A172 (cell line): ENCODE measurements at places on chromosomes 7 and 10.
A peak's percentile ranks its signal among the peaks of the same experiment; 100 is the strongest.

DNA sequence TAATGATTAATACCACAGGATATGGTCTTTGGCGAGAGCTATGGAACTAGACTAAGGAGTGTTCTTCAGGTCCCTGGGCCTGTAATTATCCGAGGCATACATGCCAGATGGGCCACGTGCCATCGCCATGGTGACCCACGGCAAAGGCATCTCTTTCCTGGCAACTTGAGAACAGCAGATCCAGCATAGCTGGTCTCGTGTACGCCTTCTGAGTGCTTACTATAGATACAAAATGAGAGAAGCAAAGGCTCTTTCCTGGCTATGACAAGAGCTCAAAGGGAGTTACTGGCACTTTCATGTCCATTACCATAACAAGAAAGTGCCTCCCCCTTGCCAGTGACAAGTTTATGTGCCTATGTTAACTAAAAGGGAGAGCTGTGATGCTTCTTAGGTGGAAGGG lies 26.0 kb upstream of the GLI3 start:
- no peak for DNase-seq

- no peak for DNase-seq
Observed at GRCh38 chr7:41033500-41033899, 669.4 kb downstream of the INHBA start.

- DNase-seq: no peak
Observed at GRCh38 chr10:72238392-72239175, 22.5 kb upstream of the ASCC1 start.

GRCh38 chr7:25189197-25189596 lies 39.1 kb downstream of the NPVF start:
- no peak for DNase-seq

DNA sequence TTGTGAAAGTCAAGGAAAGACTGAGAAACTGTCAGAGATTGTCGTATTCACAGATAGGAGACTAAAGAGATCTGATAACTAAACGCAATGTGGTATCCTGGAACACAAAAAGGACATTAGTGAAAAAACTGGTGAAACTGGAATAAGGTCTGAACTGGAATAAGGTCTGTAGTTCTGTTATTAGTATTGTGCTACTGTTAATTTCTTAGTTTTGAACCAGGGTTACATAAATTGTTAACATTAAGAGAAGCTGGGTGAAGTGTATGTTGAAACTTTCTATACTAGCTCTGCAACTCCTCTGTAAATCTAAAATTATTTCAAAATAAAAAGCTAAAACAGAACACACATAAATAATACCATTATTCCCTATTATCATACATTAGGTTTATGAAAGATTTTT lies 3.4 kb upstream of the NT5C2 start:
- no peak for DNase-seq

- no peak for DNase-seq
Observed at GRCh38 chr7:91603707-91604106, 276.8 kb downstream of the MTERF1 start.

DNA sequence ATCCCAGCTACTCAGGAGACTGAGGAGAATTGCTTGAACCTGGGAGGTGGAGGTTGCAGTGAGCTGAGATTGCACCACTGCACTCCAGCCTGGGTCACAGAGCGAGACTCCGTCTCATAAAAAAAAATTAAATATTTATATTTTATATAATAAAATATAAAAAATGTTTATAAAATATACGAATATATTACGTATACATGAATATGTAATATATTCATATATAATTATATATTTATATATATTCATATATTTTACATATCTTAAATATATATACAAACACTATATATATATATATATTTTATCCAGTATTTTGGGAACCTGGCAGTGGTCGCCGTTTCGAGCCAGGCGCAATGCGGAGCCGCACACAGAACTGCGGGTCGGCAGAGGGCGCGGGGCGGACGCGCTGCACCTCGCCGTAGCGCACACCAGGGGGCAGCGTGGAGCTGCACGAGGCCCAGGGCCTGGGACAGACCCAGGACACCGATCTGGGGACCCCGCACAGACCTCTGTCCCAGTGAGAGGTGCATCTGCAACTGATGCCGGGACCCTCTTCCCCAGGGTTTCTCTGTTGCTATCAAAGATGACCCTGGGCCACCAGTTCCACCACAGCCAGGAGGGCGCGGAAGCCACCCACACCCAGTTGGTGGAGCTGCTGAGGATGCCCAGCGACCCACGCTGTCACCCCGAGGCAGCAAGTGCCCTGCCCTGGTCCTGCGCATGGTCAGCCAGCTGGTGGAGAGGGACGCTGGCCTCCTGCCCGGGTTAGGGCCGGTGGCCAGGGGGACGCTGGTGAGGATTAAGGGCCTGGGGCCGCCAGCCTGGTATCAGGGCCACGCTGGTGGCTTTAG lies 22.7 kb downstream of the AP5Z1 start:
- DNase-seq: no peak

DNA sequence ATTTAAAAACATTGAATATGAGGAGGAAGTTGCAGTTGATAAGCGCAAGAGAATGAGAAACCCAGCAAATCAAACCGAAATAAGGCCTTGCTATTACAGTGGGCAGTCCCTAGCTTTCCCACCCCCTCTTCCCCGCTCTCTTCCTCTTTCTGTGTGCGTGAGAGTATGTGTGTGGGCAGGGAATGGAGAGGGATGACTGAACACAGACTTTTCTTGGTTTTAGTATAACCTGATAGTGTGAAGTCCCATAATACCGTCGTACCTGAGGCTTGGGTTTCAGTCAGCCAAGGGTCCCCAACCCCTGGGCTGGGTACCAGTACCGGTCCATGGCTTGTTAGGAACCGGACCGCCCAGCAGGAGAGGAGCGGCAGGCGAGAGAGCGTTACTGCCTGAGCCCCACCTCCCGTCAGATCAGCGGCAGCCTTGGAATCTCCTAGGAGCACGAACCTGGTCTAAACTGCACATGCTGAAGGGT lies 255.3 kb downstream of the CELF2 start:
- no peak for DNase-seq

DNA sequence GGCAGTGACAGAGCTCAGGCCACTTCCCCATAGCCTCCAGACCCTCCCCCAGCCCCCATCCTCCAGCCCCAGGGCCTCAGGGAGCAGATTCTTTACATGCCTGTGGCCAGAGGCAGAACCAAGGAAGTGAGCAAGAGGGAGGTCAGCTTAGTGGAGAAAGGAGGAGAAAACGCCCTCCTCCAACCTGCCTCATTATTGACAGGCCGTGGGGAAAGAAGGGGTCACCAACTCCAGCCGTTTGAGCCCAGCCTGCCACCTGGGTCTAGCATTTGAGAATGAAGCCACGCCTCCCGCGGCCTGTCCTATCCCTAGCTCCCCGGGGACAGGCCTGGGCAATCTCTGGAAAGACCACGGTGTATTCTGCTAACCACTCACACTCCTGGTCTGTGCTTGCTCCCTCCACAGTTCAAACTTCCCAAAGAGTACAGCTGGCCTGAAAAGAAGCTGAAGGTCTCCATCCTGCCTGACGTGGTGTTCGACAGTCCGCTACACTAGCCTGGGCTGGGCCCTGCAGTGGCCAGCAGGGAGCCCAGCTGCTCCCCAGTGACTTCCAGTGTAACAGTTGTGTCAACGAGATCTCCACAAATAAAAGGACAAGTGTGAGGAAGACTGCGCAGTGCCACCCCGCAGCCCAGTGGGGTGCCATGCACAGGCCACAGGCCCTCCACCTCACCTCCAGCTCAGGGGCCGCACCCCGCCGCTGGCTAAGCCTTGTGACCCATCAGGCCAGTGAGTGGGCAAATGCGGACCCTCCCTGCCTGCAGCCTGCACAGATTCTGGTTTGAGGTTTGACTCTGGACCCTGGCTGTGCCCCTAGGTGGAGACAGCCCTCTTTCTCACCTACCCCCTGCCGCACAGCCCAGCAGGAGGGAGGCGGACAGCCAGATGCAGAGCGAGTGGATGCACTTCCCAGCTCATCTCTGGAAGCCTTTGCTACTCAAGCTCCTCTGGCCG lies 14.3 kb upstream of the TRIM8 start:
- DNase-seq: peak; percentile 99

GRCh38 chr10:101493782-101494281 lies 94.2 kb downstream of the POLL start:
- DNase-seq: no peak

DNA sequence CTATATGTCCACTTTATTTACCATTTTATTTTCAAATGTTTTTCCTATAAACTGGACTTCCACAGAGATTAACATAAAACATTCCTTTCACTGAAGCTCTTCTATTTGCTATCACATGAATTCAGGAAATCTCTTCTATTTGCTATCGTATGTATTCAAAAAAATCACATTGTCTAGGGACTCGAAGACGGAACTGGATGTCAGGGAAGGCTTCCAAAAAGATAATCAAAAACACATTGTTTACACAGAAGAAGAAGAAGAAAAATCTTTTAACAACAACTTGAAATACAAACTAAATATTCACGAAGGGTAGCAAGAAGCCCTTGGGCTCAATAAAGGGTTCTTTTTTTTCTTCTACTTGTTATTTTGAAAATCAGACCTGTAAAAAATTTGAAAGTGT lies 426.1 kb upstream of the LRRN3 start:
- DNase-seq: no peak

DNA sequence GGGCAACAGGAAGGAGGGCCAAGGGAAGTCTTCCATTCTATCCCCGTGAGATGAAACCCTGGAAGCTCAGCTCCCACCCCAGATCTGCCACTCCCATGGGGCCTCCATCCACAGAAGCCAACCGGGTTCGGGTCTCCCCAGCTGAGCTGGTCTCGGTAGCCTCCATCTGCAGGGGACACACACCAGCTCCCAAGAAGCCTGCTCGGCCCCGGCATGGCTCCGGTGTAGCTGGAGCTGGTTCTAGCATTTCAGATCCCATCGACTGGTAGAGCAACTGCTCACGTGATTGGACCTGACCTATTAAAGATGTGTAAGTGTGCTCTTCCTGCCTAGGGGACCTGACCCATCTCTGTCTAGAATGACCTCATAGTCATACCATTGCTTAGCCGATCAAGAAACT lies 138.0 kb downstream of the PRKAG2 start:
- no peak for DNase-seq

DNA sequence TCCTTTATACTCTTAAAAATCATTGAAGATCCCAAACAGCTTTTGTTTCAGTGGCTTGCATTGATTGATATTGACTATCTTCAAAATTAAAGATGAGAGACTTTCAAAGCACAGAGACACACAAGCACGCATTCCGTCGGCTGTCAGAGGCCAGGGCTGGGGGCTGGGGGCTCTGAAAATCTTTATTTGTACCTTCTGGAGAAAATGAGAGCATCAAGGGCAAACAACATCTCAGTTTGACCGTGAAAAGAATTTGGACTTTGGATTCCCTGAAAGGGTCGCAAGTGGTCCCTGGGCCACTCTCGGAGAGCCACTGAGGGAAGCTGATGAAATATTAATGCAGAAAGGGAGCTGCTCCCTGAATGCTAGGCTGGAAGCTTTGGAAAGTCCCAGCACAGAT lies 96.4 kb downstream of the CHST15 start:
- DNase-seq: no peak

DNA sequence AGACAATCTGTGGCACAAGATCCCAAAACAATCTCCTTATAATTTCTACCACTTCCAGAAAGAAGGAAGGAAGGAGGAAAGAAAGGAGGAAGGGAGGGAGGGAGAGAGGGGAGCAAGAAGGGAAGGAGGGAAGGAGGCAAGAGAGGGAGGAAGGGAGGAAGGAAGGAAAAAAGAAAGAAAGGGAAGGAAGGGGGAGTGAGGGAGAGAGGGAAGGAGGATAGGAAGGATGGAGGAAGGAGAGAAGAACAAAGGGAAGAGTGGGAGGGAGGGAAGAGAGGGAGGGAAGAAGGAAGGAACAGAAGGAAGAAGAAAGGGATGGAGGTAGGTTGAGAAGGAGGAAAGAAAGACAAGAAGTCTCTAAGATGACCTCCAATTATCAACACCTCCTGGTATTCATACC lies 185.5 kb upstream of the NFE2L3 start:
- DNase-seq: no peak

- DNase-seq: no peak
Observed at GRCh38 chr10:26579256-26580063, 118.0 kb upstream of the PDSS1 start.

GRCh38 chr10:807958-808353 lies 118.5 kb upstream of the DIP2C start:
- no peak for DNase-seq

- DNase-seq: no peak
Observed at GRCh38 chr7:79454361-79454960, 994 bp upstream of the MAGI2 start.

- no peak for DNase-seq
Observed at GRCh38 chr7:37211097-37211880, 237.4 kb downstream of the ELMO1 start.

GRCh38 chr7:143248761-143249354 lies 14.4 kb upstream of the GSTK1 start:
- DNase-seq: no peak

DNA sequence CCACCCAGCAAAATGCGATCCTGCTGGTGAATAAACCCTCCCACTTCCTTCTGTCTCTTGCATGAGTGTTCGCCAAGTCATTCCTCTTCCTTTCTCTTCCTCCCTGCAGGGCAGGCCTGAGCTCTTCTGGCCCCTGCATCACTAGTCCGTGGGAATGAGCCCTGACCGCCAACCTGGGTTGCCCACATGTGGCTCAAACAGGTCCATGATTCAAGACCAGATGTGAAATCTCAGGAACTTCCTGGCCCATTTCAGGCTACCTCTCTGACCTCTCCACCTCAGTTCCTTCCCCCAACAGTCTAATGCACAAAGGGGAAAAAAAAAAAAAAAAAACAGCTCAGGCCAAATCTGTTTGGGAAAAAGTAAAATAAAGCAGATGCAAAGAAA lies 5.4 kb upstream of the YWHAG start:
- DNase-seq: peak; percentile 90

DNA sequence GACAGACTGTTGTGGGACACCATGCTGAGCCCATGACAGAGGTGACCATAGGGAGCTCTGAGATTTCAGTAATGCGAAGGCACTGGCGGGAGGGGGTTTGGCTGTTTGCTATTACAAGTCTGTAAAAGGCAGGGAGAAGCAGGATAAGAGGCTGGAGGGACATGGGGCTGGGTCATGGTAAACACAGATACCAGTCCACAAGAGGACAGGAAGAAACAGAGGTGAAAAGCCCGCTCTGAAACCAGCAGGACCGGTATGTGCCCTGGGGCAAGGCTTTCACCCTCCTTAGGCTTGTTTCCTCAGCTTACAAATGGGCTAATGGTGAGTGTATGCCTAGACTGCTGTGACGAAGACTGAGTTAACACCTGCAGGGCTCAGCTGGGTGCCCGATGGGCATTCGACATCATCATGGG lies 34.1 kb downstream of the ANXA11 start:
- no peak for DNase-seq
